ENCODE measurements at places on chromosomes 6 and 20. TPM values are rescaled to one million over a fixed set of nuclear protein-coding genes. Genes with fewer than 3 reads are reported as not detected.

GRCh38 chr6:89530982-89531381 lies 98.0 kb downstream of the ANKRD6 start:
- no peak for ATAC-seq

HUS1B gene
- 1.8 TPM for total RNA-seq

- ATAC-seq, result no peak
Observed at GRCh38 chr6:135815216-135815615, 36.3 kb upstream of the PDE7B start.

- ATAC-seq, result no peak
Observed at GRCh38 chr20:5364997-5365597, 48.3 kb upstream of the PROKR2 start.

DNA sequence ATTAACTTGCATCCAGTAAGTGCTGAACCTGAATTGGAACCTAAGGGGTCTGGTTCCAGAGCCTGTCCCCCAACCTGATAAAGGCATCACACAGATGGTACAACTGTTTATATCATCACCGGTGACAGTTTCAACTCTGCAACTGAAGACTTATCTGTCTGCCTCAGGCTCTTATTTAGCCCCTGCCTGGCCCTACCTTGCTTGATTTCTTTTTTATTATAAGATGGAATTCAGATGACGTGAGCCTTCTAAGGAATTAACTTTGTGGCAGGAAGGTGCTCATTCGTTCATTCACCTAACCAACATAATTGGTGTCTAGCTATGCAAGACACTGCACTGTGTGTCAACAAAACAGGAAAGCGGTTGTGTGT lies 175.0 kb downstream of the BCAS1 start:
- ATAC-seq, result no peak

Data from activated T-helper 17 cell treated with anti-CD3 and anti-CD28 coated beads, Interleukin-2, amount 50 U/mL, for 72 hours (primary cell).